ENCODE measurements at places on chromosomes 12 and 14.

- no peak for DNase-seq
Measured at GRCh38 chr12:42346403-42347002, 20.5 kb downstream of the PPHLN1 start.

- peak; percentile 22 for DNase-seq
Measured at GRCh38 chr12:19130224-19131024, 891 bp downstream of the PLEKHA5 start.

GRCh38 chr14:98223106-98223505, 1048.9 kb downstream of the BCL11B start:
- DNase-seq: no peak

DNA sequence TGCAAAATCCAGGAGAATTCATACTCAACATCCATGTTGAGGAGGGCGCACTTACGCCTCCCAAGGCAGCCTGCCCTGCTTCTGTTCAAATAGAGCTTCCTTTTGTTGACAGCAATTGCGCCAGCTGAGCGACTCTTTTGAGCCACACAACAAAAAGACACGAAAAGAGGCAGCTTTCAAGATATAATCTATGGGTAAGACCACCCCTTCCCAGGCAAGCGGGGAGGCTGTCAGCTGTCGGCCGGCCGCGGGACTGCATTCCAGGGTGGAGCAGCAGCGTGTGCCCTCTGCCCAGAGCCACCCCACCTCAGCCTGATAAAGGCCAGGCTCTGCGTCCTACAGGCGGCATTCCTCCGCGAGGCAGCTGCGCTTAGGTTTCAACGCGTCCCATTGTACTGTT, 15.8 kb upstream of the STAB2 start:
- peak; percentile 25 for DNase-seq

DNA sequence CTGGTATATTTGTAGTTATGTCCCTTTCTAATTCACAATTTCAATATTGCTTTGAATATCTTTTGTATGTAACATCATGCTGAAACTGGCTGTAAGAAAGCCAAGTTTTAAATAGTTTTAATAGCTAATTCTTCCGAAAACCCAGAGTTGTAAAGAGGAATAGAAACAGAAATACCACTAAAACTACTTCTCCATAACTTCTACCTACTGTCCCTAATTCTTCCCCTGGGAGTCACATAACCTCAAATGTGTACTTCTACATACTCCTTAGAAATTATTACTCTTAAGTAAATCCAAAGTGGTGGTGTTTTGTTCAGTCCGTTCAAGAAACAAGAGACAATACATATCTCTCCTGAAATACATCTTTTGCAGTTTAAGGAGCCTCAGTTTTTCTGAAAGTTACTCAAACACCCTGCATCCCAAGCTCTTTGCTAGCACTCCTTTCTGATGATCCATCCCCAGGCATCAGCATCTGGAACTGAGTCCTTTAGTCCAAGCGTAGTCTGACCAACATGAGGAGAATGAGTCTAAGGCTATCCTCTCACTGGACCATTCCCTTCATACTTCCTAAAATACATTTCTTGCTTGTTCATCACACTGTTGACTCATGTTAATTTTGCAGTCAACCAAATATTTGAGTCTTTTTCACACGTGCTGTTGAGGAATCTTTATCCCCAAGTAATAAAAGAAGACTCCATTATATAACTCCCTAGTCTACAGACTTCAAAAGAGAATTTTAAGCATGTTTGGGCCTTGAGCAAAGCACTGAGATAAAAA, 214.3 kb upstream of the NUDT4 start:
- DNase-seq: no peak

GRCh38 chr12:15364221-15365160, 42.2 kb downstream of the PTPRO start:
- DNase-seq: peak; percentile 4

GRCh38 chr14:37411079-37411735, 183.8 kb downstream of the FOXA1 start:
- DNase-seq: no peak

GRCh38 chr12:106025129-106025528, 113.6 kb downstream of the NUAK1 start:
- DNase-seq: no peak

DNA sequence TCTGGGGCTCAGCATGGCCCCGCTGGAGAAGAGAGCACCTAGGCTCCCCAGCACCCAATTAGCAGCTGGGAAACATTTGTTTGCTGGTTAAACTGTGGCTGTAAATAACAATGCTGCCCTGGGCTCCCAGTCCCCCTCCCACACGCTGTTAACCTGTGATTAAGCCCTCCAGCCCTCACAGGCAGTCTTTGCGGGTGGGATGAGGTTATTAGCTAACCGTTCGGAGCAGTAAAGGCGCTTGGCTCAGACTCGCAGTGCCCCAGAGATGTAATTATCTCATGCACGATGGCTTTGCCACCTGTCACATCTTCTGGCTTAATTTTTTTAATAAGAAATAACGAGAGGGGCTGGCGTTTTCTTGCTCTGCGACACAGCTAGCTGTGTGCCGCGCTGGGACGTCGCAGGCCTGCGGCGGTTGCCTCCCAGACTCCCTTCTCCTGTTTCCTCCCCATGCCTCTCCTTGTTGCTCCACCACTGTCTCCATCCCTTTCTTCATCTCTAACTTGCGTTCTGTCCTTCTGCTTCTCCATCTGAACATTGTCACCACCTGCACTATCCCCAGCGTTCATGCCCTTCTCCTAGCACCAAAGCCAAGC, 239.2 kb upstream of the FKBP4 start:
- DNase-seq: no peak

GRCh38 chr14:77098529-77099353, 683 bp downstream of the CIPC start:
- peak; percentile 4 for DNase-seq

DNA sequence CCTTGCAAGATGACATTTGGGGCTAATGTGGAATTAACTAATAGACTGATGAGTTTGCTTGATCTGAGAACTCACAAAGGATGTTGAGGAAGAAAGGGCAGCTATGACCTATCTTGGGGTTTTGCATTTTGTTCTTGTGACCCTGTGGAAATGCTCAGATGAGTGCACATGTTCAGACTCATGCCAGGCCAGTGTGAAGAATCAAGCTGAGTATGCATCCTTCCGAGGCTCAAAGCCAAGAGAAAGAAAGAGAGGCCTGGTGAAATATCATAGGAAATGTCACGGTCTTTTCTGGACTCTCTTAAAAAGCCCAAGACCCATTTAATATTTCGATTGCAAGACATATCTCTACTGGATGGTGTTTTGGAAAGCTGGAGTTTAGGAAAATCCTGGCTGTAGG, 96.3 kb downstream of the CACNA1C start:
- DNase-seq: peak; percentile 27

GRCh38 chr12:32651151-32651955, 27.7 kb upstream of the DNM1L start:
- DNase-seq: no peak

GRCh38 chr14:75069811-75070145, 337 bp downstream of the ZC2HC1C start:
- DNase-seq: no peak

GRCh38 chr14:50943261-50943942, 881 bp downstream of the PYGL start:
- DNase-seq: no peak

DNA sequence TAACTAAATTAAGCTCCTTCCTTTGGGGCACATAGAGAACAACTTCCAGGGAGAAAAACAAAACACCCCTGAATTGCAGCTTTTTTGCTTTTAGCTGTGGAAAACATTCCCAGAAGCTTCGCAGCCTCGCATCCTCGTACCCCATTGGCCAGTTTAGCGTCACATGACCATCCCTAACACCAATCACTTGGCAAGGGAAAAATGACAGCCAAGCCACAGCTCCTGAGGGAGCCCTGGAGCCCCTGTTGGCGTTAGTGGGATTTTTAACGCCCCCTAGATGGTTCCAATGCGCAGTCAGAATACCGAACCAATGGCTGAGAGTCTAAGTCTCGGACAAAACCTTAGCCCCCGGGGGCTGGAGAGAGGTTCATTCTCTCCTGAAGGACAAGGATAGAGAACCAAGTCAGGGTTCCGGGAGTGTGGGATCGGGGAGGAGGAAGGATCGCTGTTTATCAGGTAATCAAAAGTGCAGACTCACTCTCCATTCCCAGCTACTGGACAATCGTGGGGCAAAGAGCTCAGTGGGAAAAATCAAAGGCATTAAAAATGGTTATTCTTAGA, 135.6 kb upstream of the HIF1A start:
- DNase-seq: no peak

- DNase-seq: no peak
Measured at GRCh38 chr14:81449576-81449975, 49.5 kb upstream of the STON2 start.

DNA sequence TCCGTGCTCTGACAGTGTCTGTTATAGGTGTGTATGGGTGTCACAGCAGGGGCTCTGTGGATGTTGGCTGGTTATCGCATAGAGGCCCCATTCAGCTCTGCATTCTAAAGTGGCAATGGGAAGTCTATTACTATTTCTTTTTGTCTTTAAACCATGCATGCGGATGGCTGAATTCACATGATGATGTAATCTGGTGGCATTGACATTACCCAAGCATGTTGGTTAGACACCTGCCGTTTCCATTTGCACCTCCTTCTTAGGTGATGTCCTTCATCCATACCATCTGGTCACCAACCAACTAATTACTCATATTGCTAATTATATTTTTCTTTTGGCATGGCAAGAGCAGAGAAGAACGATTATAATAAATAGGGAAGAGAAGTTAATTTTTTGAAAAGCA, 270.8 kb upstream of the RGS6 start:
- no peak for DNase-seq
